GM10248 (cell line): ENCODE measurements at places on chromosomes 1 and 21.

GRCh38 chr1:234270581-234271242 is 102.5 kb upstream of the COA6 start:
- DNase-seq, result no peak

- no peak for DNase-seq
These were observed 9.9 kb upstream of the NADK start for GRCh38 chr1:1788136-1788535.

DNA sequence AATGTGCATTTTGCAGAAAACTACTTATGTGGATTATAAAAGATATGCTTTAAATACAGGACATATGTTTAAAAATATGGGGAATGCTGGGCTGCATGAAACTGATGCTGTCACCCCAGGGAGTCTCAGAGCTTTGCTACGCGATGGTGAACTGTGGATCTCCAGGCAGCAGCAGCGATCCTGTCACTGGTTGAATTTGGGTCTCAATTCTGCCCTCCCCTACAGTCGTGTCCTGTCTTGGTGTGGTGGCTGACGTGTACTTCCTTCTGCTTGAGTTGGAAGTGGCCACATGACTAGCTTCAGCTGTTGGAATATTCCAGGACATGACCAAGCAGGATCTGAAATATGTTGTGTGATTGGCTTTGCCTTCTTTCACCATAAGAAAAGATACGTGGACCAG is 222.9 kb upstream of the AJAP1 start:
- no peak for DNase-seq

GRCh38 chr1:2965676-2966075 is 55.6 kb upstream of the ACTRT2 start:
- no peak for DNase-seq

GRCh38 chr1:59223989-59224634 is 72.8 kb upstream of the FGGY start:
- DNase-seq, result no peak

GRCh38 chr1:80882553-80882952 is 918.2 kb upstream of the ADGRL2 start:
- DNase-seq, result no peak

DNA sequence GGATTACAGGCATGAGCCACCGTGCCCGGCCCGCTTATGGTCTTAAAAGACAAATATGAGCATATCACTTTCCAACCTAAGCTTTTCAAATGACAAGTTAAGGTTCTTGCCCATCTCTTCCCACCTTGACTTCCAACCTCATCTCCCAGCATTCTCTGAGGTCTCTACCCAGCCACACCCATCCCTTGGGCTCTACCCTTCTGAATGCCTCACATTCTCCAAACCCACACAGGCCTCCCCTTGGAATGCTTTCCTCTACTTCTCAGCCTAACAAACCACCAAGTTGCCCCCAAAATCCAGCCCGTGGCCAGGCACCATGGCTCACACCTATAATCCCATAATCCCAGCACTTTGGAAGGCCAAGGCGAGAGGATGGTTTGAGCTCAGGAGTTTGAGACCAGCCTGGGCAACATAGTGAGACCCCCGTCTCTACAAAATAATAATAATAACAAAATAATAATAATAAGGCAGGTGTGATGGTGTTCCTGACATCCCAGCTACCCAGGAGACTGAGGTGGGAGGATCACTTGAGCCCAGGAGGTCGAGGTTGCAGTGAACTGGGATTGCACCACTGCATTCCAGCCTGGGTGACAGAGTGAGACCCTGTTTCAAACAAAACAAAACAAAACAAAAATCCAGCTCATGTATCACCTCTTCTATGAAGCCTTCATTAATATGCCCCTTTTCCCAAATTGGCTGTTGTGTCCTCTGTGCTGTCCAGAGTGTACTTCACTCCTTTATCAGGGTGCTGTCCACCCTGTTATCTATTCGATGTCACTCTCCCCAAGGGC is 11.2 kb downstream of the DCST2 start:
- DNase-seq, result no peak
